Hematopoietic multipotent progenitor cell treated with erythropoietin and hydrocortisone succinate and interleukin-3 and kit ligand, for 4 days (in vitro differentiated cells): ENCODE measurements at places on chromosomes 5 and 9.

DNA sequence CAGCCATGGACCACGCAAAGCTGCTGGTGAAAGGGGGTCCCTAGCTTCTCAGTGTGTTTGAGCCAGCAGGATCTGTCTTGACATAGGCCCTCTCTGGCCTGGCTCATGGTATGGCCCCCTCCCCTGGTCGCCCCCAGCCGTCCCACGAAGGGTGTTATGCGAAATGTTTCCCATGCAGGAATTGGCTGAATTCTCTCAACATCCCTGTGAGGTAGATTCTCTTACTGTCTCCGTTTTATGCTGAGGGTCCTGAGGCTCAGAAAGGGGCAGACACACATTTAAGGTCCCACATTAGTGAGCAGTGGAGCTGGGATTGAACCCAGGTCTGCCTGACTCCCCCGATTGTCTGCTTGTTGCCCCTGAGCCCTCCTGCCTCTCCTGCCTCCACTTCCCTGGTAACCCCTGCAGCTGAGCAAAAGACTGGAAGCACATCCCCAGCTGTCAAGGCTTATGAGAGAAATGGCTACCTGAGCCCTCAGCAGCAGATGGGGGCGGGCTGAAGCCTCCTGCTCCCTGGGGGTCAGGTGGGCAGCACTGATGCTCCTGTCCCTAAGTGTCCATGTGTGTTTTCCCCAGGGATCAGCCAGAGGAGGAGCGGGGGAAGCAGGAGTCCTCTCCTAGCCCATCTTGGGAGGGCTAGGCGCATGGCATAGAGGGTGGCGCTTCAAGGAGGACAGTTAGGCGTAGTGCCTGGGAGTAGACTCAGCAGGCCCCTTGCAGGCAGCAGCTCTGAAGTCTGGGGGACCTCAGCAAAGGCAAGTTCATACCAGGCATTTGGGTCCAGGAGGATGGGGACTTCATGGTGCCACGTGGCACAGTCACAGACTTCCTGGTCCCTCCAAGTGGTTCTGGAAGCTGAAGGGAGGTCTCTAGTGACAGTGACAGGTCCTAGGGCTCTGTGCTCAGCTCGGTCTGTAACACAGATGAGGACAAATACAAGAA lies 49.0 kb upstream of the GARNL3 start:
- DNase-seq: no peak

DNA sequence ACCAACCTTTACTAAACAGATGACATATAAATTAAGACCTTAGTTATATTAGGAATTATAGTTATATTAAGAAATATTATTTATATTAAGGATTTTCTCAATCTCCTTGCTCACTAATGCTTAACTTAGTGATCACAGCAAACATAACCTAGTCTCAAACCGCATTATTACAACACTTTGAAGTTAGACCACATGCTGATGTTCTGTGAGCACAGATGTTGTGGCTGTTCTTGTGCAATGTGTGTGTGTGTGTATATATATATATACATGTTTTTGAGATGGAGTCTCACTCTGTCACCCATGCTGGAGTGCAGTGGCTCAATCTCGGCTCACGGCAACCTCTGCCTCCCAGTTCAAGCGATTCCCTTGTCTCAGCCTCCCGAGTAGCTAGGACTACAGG lies 20.5 kb downstream of the ELP1 start:
- DNase-seq: peak; percentile 79

GRCh38 chr5:166505544-166505943 lies 1785.9 kb upstream of the WWC1 start:
- no peak for DNase-seq

DNA sequence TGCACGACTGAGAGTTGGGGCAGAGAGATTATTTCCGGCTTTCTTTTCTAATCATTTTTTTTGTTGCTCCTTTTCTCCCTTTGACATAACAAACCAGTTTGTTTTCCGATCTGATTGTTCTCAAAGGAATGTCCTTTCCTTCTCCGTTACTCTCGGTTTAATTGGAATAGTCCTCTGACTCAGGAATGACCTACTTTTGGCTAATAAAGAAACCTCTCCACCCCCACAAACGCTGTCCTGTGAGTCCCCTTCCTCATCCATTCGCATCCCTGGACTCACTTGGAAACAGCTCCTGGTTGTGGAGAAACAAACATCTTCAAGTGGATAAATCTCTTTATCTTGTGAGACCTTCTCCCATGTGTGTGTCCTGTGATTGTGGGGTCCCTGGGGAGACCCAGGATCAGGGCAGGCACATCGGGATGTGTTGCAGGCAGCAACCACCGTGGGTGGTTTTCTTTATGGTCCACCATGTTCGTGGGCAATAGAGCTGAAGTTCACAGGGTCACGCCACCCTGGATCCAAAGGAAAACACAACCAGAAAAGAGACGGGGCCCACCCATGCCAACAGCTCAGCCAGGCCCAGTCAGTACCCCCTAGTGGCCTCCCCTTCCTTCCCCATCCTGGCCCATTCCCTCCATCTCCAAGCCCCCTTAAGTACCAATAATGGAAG lies 45.2 kb upstream of the NEK6 start:
- no peak for DNase-seq

- peak; percentile 90 for DNase-seq
Measured at GRCh38 chr5:35319333-35320002, 89.2 kb upstream of the PRLR start.

DNA sequence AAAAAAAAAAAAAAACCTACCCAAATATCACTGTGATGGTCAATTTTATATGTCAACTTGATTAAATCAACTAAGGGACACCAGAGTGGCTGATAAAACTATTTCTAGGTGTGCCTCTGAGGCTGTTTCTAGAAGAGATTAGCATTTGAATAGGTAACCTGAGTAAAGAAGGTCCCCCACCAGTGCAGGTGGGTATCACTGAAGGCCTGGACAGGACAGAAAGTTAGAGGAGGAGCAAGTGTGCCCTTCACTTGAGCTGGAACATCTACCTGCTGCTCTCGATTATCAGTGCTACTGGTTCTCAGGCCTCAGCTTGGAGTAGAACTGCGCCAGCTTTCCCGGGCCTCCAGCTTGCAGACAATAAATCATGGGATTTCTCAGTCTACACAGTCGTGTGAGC lies 88.7 kb downstream of the TLE1 start:
- DNase-seq: no peak

- DNase-seq: no peak
Measured at GRCh38 chr5:54009357-54009756, 301.0 kb downstream of the ARL15 start.

GRCh38 chr5:34756781-34757624 lies 82.0 kb upstream of the TTC23L start:
- DNase-seq: no peak

- DNase-seq: no peak
Measured at GRCh38 chr5:103404483-103404882, 145.9 kb downstream of the MACIR start.

DNA sequence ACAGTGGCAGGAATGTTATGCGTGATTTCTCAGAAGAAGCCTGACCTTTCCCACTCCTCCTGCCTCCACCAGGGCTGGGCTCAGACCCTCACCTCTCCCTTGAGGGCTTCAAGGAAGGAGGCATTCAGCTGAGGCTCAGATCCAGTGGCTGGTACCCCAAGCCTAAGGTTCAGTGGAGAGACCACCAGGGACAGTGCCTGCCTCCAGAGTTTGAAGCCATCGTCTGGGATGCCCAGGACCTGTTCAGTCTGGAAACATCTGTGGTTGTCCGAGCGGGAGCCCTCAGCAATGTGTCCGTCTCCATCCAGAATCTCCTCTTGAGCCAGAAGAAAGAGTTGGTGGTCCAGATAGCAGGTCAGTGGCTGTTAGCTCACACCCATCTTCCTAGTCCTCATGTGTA lies 9.9 kb downstream of the BTNL9 start:
- DNase-seq: no peak

GRCh38 chr5:80346055-80346454 lies 26.3 kb downstream of the SPZ1 start:
- peak; percentile 66 for DNase-seq

DNA sequence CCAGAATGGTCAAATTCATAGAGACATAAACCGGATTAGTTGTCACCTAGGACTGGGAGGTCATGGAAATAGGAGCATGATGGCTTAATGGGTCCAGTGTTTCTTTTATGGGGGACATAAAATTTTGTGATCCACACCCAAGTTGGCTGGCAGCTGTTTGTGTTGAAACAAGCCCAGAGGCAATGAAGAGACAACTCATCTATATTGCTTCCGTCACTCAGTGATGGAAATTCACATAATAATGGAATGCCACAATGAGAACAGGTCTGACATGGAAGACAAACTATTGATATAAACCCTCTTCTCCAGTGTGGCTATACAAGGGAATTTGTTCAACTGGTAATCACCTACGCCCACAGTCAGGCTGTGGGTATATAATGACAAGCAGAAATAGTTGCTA lies 173.2 kb downstream of the GNA14 start:
- no peak for DNase-seq
